ENCODE measurements at places on chromosomes 3 and 15. TPM values are rescaled to one million over a fixed set of nuclear protein-coding genes. Genes with fewer than 3 reads are reported as not detected.

Gene CCK
- not detected for polyA plus RNA-seq

Gene PML
- polyA plus RNA-seq = 43.4 TPM

Gene WDR93
- not detected for polyA plus RNA-seq

Gene HTR3D
- not detected for polyA plus RNA-seq

Gene ADAMTS9
- polyA plus RNA-seq = not detected
